Bone marrow (tissue), 2 donors: ENCODE measurements at places on chromosomes 1 and 21.

DNA sequence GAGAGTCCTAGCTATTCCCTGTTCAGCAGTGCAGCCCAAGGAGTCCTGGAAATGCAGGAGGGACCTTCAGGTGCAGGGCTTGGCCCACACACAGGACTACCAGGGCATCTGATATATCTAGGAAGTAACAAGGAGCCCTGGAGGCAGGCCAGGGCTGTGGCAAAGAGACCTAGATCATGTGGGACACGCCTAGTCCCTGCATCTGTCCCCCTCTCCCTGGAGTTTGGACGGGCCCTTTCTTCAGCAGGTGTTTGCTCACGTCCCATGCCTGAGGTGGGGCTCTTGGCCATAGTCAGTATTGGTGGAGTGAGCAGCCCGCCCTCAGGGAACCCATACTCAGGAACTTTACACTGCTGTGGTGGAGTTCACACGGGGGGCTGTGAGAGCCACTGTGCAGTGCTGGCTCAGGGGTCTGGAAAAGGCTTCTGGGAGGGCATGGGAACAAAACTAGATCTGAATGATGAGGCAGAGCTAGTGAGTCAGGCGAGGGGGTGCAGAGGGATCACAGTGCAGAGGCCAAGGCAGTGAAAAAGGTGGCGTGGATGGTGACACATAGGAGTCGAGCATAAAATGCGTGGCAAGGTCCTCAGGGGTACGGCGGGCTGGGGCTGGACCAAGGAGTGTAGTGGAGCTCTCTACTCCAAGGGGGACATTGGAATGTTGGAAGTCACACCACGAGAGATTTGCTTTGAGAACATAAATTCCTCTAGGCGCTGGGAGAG lies 25.6 kb downstream of the TMEM53 start:
- DNase-seq: no peak

DNA sequence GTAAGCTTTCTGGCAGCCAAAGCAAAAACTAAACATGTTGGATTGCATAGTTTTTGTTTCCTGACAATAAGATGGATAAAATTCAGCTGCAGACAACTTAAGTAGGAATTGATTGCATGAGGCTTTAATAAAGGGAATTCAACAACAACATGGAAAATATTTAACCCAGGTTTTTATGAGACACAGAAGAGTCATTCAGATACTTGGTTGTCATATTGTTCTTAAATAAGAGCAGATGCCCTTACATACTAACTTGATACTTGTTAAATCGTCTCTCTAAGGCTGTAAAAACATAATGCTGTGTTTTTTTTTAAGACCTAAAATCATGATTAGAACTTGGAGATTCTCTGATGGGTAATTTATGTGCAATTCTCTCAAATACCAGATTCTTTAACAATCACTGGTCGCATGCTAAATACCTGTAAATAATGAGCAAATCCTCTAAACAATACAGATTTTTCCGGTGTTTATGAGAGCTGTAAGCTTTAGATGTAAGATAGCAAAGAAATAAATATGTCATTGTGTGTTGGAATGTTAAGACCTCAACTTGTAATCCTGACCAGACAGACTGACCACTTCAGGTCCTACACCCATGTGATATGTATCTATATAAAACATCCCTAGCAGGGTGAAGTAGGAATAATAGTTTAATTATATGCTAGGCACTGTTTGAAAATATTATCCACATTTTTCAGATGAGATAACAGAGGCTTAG lies 37.8 kb upstream of the CD34 start:
- DNase-seq: no peak

GRCh38 chr1:150552128-150552910 lies 3.1 kb downstream of the ADAMTSL4 start:
- DNase-seq: peak; percentile 69

DNA sequence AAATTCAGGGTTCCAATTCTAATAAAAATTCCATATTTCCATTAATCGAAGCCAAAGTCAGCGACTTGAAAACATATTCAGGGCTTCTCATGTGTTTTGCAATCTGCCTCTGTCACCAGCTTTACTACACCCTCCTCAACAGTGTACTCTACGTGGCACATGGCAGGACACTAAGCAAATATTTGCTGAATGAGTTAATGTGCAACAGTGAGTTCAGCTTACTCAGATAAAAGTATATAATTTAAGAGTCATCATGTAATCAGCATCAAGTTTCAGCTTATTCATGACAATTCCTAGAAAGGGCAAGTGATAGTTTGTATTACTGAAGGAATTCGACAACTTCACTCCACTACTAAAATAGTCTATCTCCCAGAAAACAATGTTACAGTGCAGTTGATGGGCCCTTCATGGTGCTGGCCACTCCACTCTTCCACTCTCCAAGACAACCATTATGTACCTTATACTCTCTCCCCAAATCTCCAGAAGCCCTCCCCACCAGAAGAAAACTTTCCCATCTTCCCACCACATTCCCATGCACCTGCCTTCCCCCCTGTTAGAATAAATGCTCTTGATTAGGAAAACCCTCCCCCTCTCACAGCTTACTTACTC lies 97.3 kb downstream of the TTLL7 start:
- no peak for DNase-seq

DNA sequence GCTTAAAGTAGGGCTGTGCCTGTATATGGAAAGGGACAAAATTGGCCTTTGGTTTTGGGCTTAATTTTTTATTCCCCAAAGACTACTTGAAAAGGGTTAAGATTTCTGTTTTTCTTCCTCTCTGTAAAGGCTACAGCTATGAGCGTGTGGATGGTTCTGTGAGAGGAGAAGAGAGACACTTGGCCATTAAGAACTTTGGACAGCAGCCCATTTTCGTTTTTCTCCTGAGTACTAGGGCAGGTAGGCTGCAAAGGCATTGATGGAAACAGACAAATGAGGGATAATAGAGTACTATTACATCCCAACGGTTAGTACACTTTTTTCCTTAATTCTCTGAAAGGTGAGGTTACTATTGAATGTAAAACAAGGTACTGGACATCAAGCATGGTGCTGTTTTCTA lies 29.6 kb downstream of the CHD1L start:
- DNase-seq: no peak

DNA sequence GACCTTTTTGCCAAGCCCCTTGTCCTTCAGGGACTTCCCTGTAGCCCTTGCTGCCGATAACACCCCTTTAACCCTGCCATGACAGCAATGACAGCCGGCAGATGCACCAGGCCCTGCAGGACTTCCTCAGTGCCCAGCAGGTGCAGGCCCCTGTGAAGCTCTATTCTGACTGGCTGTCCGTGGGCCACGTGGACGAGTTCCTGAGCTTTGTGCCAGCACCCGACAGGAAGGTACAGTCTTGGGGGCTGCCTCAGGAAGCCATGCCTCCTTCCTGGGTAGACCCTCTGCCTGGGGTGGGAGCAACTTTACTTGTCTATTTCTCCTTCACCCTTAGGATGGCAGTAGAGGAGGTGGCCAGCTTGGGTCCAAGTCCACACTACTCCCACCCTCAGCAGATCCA lies 16.1 kb upstream of the PADI6 start:
- no peak for DNase-seq

DNA sequence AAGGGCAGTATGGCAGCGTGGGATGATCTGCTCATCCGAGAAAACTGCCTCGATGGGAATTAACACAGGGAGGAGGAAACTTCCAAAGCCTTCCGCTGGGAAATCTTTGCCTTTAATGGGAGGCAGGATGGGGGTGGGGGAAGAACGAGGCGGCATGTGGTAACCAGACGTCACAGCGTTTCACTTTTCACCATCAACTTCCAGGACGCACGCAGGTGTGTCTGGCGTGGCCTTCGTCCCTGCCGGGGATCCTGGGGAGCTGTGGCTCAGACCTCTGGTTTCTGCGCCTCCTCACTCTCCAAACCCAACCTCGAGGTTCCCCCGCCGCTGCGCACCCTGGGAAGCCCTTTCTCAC lies 282 bp downstream of the RSPH1 start:
- no peak for DNase-seq

GRCh38 chr1:54585181-54586066 lies 37.4 kb downstream of the ACOT11 start:
- no peak for DNase-seq

- no peak for DNase-seq
Observed at GRCh38 chr21:44522753-44523204, 17.2 kb downstream of the KRTAP10-1 start.

- no peak for DNase-seq
Observed at GRCh38 chr1:66626261-66626660, 92.3 kb downstream of the SGIP1 start.

GRCh38 chr1:224196813-224197600 lies 14.0 kb downstream of the DEGS1 start:
- DNase-seq: no peak

- no peak for DNase-seq
Observed at GRCh38 chr1:39637361-39637760, 2.1 kb downstream of the HEYL start.

- no peak for DNase-seq
Observed at GRCh38 chr1:154220970-154221277, 169 bp downstream of the UBAP2L start.

GRCh38 chr1:151995774-151996173 lies 2.1 kb upstream of the S100A10 start:
- no peak for DNase-seq

DNA sequence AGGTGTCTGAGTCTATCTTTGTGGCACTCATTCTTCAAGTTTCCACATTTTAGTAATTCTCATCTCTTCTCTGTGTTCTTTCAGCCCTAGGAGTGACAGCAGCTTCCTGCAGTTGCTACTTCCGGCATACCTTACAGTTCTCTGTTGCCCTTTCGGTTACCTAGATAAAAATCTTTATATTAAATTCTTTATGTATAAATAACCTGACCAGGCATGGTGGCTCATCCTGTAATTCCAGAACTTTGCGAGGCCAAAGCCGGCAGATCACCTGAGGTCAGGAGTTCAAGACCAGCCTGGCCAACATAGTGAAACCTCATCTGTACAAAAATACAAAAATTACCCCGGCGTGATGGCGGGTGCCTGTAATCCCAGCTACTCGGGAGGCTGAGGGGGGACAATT lies 62.9 kb downstream of the CDKN2C start:
- no peak for DNase-seq

- no peak for DNase-seq
Observed at GRCh38 chr1:116256875-116257274, 116.2 kb upstream of the ATP1A1 start.

DNA sequence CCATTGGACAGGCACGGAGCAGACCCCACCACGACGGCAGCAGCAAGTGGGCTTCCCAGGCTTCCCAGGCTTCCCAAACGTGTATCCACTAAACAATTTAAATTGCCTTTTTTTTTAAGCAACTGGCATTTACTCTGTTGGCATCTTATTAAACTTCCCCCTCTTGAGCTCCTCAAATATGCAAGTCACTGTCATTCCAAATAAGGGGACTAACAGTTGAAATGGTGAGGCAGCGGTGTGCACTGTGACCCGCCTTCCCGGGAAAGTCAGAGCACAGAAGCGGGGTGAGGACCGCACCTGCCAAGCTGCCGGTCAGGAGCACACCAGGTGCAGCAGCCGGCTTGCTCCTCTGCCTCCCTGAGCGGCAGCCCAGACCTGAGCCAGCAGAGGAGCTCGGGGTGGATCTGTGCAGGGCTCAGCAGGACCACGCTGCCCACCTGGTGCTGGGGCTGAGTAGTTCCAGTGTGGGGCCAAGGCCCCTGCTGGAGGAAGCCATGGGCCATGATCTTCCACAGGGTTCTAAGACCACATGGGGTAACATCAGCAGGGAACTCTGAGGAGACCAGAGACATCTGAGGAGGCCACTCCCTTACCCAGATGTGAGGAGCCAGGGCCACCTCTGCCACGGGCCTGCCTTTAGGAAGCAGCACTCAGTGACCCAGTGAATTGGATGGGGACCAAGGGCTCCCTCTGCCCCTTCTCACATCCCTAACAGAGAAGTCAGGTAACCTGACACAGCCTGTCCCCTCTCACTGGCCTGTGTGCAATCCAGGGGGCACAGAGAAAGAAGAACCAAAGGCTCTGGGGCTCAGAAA lies 245.4 kb downstream of the NPHP4 start:
- no peak for DNase-seq

DNA sequence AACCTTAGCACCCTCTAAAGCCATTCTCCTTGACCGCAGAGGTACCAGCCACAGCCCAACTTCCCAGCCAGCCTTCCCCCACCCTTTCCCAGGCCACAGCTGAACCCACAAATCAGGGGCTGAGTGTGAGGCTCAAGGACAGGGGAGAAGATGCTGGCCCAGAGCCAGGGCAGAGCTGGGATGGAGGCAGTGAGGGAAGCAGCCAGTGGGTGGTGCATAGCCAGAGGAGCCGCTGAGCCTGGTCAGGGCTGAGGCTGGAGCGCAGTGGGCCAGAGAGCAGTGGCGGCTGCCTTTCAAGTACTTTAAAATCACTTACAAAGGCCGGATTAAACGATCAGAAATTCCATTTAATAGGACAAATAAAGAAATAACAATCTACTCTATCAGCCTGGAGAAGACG lies 36.3 kb downstream of the DMAP1 start:
- no peak for DNase-seq

- DNase-seq: no peak
Observed at GRCh38 chr1:171206978-171207355, 21.9 kb downstream of the FMO2 start.

- no peak for DNase-seq
Observed at GRCh38 chr1:61480273-61480935, 244.5 kb downstream of the TM2D1 start.

DNA sequence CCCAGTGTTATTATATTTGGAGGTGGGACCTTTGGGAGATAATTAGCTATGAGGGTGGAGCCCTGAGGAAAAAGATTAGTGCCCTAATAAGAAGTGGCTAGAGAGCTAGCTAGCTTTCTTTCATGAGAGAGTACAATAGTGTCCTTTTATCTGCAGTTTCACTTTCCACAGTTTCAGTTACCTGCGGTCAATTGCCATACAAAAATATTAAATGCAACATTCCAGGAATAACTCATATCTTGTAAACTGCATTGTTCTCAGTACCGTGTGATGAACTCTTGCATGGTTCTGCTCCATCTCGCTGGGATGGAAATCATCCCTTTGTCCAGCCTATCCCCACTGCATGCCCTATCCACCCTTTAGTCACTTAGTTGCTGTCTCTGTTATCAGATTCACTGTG lies 201.6 kb downstream of the RWDD3 start:
- DNase-seq: no peak

GRCh38 chr1:116716391-116716790 lies 37.8 kb upstream of the CD2 start:
- DNase-seq: no peak

DNA sequence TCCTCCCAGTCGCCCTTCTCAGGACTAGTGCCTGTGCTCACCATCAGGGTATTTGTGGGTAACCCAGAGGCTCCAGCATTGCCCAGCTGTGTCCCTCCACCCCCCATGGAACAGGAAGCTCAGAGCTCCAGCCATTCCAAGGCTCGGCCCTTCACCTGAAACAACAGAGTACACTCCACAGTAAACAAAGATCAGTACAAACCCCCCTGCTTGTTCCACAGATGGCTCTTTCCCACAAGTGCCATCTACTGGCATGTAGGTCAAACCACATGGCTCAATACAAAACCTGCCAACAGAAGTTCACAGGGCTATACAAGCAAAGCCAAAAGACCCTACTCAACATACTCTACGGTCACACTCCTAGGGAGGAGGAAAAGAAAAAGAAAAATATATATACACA lies 258.7 kb downstream of the AGBL4 start:
- no peak for DNase-seq
